Muscle of arm (tissue), 14 donors: ENCODE measurements at places on chromosomes 16 and 17.
A peak's percentile ranks its signal among the peaks of the same experiment; 100 is the strongest.

DNA sequence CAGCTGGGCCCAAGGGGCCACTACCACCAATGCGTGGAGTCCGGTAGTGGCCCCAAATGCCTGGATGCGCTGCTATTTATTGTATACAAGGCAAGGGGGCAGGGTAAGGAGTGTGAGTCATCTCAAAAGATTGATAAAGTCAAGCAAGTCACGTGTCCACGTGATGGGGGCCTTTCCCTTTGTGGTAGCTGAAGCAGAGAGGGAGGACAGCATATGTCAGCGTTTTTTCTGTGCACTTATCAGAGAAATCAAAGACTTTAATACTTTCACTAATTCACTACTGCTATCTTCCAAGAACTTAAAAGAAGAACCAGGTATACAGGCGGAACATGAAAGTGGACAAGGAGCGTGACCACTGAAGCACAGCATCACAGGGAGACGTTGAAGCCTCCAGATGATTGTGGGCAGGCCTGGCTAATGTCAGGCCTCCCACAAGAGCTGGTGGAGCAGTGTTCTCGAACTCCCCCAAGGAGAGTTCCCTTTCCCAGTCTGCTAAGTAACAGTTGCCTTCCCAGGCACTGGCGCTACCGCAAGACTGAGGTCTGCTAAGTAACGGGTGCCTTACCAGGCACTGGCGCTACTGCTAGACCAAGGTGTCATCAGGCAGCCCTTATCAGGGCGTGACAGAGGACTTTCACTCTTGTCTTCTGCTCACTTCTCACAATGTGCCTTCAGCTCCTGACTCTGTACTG is 10.8 kb upstream of the ASB16 start:
- DNase-seq: no peak

DNA sequence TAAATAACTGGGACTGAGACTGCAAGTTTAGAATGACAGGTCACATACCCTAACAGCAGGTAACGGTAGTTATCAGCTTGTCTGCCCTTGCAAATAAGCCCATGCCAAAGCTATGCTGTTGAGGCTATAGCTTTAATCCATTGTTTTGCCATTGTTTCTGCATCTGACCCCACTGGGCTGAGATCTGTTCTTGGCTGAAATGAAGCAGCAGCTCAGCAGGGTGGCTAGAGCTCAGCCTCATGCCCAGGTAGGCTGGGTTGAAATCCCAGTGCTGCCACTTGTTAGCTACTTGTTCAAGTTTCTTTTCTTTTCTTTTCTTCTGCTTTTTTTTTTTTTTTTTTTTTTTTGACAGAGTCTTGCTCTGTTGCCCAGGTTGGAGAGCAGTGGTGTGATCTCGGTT is 40.1 kb downstream of the NKD1 start:
- no peak for DNase-seq

- no peak for DNase-seq
Observed at GRCh38 chr17:32494621-32495358, 8.0 kb downstream of the CDK5R1 start.

GRCh38 chr16:65099607-65100006 is 22.3 kb downstream of the CDH11 start:
- DNase-seq: no peak

DNA sequence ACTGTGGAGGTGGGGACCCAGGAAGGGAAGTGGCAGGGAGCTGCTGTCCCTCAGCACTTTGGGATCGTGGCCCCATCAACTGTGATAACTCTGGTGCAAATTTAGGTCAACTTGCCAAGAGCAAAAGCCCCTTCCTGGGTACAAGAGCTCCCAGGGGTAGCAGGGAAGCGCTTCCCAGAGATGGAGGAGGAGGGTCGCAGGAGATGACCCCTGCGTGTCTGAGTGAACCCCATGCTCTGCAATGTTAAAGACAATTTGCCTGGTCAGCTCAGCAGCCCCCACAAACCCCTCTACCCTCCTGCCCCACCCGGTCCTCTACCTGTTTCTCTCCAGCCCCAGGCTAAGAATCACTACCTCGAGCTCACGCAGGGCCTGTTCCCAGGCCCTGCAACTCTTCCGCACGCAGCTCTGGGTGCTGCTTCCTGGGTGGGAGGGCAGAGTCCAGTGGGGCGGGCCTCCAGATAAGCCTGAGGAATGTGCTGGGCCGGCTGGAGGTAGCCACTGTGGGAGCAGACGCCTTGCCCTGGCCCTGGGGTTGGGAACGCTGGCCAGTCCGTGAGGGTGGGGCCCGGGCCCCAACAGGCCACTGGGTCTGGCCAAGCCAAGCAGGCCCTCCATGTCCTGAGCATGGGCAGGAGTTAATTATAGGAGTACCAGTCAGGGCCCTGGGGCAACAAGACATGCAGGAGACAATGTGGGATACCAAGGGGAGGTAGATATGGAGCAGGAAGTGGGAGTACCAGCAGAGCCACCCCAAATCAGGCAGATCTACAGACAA is 6.1 kb downstream of the DOK4 start:
- DNase-seq: no peak

DNA sequence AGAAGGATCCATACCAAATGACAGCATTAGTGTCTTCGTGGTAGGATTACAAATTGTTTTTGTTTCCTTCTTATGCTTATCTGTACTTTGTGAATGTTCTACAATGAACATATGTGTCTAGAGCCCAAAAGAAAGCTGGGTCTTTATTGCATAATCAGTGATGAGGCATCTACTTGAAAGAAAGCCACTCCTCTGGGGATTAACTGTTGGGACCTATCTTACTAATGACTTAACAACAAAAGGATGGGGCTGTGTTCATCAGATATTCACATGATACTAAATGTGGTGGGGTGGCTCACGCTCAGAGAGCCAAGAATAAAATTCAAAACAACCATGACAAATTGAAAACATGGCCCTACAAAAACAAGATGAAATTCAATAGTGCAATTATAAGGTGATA is 160.2 kb downstream of the RGS9 start:
- no peak for DNase-seq

DNA sequence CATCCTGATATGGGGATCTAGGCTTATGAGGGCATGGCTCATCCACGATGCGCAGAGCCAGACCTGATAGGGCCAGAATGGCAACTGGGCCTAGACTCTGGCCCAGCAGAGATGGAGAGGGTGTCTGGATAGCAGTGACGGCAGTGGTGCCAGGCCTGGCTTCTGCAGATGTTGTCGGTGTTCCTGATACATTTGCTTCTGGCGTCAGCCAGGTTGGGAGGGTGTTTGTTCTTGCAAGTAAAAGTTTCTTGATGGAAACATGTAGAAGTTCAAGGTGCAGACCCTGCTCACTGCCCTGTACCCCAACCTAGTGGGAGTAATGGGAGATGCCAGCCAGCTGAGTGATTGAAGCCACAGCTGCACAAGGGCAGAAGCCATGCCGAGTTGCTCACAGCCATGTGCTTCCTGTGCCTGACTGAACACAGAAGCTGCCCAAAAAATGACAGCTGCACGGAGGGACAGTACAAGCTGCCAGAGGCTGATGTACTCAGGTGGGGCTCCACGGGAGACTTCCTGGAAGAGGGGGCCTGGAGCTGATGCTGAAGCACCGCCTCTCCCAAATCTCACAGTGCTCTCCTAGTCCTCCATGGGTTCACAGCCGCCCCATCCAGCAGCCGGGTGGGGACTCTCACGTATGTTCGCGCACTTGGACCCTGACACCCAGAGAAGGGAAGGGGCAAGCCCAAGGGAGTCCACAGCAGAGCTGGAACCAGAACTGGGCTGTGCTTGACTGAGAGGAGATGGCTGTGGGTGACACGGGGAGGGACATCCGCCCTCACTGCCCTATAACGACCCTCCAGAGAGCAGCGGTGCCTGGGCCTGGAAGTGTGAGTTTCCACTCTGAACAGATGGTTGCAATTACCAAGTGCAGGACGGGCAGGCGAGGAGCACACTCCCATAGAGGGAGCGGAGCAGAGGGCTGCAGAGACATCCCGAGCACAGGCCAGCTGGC is 78.7 kb downstream of the N4BP1 start:
- DNase-seq: peak; percentile 84

DNA sequence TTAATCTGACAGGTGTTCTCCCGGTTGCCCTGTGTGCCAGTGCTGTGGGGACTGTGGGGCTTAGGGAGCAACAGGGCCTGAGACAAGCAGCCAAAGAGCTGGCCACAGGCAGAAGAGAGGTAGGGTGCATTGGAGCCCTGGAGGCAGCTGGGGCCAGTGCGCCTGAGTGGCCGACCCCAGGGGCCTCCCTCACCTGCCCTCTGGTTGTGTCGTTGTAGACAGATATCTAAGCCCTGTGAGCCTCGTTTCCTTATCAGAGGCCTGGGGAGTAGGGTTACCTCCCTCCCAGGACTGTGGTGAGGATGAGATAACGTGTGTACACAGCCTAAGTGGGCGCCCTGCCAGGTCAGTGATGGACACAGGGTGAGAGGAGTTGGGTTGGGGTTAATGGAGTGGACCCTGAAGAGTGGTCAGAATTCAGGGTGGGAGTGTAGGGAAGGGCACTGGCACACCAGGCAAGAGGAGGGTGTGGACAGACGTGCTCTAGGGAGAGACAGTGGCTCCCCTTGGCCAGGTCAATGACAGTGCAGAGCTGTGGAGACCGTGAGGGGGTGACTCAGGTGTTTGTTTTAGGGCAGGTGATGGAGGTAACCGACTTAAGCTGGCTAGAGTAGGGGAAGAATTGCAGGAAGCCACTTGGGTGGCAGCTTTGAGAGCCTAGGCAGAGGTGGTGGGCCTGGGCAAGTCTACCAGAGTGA is 3.4 kb downstream of the NARF start:
- DNase-seq: no peak

DNA sequence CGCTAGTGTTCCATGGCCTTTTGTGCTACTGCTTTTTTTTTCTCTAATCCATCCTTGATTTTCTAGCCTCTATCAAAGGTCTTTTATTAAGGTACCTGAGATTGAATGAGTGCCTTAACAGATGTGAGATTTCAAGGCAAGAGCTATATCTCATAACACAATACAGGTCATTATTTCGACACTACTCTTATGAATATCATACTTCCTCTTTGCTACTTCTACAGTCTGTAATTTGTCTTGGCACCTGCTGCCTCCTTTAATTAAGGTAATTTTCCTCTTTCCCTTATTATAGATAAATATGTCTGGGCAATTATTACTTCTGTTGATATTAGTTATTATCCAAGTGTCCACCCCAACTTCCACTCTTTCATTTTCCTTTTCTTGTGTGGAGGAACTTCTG is 5.3 kb downstream of the KRT28 start:
- no peak for DNase-seq

- DNase-seq: peak; percentile 88
Observed at GRCh38 chr17:43661699-43662412, at the start of gene MEOX1. Gene MEOX1, minus strand, starts transcription at chr17:43661922. Its CDS starts 388 bp downstream, at chr17:43661534.

GRCh38 chr17:80729761-80730160 is 185.1 kb downstream of the RPTOR start:
- no peak for DNase-seq

- DNase-seq: no peak
Observed at GRCh38 chr16:87496447-87496801, 3.6 kb upstream of the ZCCHC14 start.

GRCh38 chr16:84617041-84617790 is 662 bp downstream of the COTL1 start:
- DNase-seq: no peak

- no peak for DNase-seq
Observed at GRCh38 chr17:17880577-17881196, 43.9 kb upstream of the SREBF1 start.

DNA sequence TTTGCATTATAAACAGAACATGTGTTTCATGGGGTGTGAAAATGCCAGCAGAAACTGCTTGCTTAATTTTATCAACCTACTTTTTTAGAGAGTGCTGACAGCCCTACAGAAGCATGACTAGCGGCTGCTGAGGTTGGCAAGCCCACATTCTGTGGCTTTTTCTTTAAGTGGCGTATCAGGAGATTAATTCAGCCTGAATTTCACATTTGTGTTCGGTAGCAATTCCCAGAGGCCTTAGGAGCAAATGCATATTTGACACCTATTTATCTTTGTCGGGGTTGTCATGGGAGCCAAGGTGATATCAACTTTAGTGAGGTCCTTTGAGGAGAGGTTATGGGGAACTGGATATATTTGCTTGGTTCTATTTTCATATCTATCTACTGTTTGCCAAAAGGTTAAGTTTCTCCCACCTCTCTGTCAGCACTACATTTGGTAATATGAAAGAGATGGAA is 140.9 kb downstream of the KCNJ2 start:
- DNase-seq: no peak

DNA sequence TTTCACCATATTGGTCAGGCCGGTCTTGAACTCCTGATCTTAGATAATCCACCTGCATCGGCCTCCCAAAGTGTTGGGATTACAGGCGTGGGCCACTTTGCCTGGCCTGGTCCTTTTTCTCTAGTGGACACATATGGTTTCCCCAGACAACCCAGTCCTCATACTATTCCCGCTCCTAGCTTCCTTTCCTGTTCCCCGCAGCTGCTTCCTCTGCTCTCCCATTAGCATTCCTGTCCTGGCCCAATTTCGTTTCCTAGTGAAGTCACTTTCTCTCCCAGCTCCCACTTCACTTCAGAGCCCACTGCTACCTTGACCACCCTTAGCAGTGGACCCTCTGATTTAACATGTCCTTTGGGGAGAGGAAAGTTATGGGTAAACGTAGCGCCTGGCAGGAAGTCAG is 11.3 kb downstream of the KATNIP start:
- DNase-seq: no peak

DNA sequence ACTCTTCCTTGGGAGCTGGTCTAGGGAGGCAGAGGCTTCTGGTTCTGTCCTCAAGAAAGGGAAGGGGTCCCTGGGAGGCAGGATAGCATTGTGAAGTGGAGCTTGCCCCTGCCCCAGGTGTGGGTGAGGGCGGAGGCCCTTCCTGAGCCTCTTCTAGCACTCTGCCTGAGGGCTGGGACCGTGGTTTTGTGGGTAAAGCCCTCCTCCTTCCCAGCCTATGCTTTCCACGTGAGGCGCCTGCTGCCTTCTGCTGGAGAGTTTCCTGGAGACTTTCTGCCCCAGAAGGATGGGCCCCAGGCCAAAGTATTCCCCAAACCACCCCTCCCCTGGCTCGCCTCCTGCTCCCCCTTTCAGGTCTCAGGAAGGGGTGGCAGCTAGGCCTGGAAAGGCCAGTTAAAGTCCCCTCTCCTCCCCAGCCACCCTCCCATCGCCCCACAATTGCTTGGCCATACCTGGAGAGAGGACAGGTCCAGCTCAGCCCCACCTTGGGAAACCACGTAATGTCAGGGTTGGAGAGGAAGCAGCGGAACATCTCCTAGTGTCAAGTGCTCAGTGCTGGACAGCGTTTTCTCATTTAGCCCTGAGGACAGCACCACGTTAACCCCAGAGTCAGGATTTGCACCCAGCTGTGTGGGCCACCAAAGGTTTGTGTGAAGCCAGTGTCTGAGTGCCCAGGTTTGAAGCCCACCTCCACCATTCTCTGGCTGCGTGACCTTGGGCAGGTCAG is 5.6 kb downstream of the SBK1 start:
- DNase-seq: no peak
